ENCODE measurements at places on chromosomes 5 and 9. TPM values are rescaled to one million over a fixed set of nuclear protein-coding genes. Genes with fewer than 3 reads are reported as not detected.
A peak's percentile ranks its signal among the peaks of the same experiment; 100 is the strongest.

Gene PSMD5
- 68.1 TPM for total RNA-seq

Gene IL3
- not detected for total RNA-seq

Gene PCDHB10
- 0.09 TPM for total RNA-seq

GRCh38 chr9:3924145-3924544 is 375.7 kb downstream of the GLIS3 start:
- DNase-seq, result no peak

GRCh38 chr9:96202971-96203780 is 98.8 kb downstream of the HSD17B3 start:
- DNase-seq, result no peak

DNA sequence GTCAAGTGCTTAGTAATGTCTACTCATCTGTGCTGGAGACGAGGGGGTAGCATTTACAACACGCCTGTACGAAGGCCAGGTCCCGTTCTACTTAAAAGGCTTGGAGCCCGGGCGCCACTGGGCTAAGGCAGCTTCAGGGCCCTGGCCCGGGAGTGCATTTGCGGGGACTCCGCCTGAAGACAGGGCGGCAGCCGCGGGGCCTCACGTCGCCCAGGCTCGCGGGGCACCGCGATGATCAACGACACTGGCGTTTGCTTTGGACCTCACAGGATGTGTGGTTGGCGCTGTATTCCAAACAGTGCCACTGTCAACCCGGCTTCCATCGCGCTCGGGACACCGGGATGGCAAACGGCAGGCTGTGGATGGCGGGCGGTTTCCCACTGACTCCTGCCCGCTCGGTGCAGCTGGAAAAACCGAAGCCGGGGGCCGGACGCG is 1.1 kb upstream of the TENT4A start:
- peak; percentile 57 for DNase-seq

- DNase-seq, result no peak
Measured at GRCh38 chr5:178675922-178676321, 49.1 kb upstream of the CLK4 start.

- no peak for DNase-seq
Measured at GRCh38 chr9:92406477-92406876, 2.1 kb upstream of the OGN start.

GRCh38 chr5:33369485-33370465 is 71.0 kb upstream of the TARS1 start:
- DNase-seq, result no peak

GRCh38 chr5:117701062-117701461 is 1126.4 kb upstream of the SEMA6A start:
- DNase-seq, result no peak

GRCh38 chr5:93342563-93343061 is 238.4 kb downstream of the NR2F1-AS1 start:
- no peak for DNase-seq

GRCh38 chr9:113879318-113879717 is 3.2 kb downstream of the ZNF618 start:
- no peak for DNase-seq

GRCh38 chr5:170678811-170679210 is 104.7 kb upstream of the GABRP start:
- no peak for DNase-seq
